ENCODE measurements at places on chromosomes 2 and 18.

DNA sequence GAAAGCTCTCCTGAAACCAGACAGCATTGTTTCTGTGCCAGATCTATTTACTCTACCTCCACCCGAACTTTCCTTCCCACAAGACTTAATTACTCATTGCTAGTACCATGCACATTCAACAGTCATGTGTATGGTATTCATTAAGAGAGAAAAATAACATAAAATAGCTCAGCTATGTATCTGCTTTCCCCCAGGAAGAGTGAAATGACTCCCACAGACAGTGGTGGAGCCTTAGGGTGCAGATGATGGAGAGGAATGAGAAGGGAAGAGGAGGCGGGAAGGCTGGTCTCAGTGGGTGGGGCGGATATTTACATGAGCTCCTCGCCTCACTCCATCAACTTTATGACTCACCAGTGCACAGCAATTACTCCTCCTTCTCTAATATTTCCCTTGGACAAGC lies 724.5 kb downstream of the EPHA4 start:
- no peak for DNase-seq

GRCh38 chr2:136448432-136448831 lies 316.9 kb upstream of the THSD7B start:
- no peak for DNase-seq

DNA sequence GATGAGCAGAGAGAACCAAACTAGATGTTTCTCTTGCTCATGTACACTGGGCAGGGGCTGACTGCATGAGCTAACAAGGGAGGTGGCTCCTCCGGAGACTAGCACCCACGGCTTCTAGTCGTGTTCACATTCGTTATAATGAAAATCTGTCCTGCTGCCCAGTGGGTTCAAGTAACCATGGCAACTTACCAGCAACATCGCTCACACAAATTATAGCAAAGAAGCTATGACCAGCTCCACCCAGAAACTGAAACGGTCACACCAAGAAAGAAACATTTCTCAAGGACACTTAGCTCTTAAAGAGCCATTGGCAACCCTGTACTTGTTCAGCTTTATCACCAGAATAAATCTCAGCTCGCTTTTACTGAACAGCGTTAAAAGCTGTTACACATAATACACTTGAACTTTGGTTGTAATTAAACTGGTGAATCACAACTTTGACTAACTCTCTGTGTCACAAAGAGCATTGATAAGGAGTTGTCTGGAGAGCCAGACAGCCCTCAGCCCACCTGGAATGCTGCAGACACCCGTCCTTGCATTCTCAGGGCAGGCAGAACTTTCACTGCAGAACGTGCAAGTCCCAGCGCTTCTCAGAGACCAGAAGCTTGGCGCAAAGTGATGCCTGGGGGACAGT lies 141.2 kb downstream of the PID1 start:
- DNase-seq, result no peak

- no peak for DNase-seq
Measured at GRCh38 chr2:64439194-64439593, 14.8 kb upstream of the LGALSL start.

- no peak for DNase-seq
Measured at GRCh38 chr2:20065885-20066602, 14.6 kb upstream of the LAPTM4A start.

DNA sequence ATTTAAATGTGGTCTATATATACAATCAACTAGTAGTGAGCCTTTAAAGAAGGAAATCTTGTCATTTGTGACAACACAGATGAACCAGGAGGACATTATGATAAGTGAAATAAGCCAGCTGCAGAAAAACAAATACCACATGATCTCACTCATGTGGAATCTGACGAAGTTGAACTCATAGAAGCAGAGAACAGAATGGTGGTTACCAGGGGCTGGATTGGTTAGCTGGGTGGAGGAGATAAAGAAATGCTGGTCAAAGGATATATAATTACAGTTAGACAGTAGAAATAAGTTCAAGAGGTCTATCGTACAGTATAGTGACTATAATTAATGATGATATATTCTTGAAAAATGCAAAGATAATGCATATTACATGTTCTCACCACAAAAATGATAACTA lies 267.9 kb downstream of the FBXO15 start:
- DNase-seq, result no peak

- no peak for DNase-seq
Measured at GRCh38 chr2:143341478-143341877, 212.3 kb downstream of the ARHGAP15 start.

- DNase-seq, result no peak
Measured at GRCh38 chr18:47677952-47678351, 252.5 kb downstream of the SMAD2 start.

- no peak for DNase-seq
Measured at GRCh38 chr2:144519934-144520731, at the start of gene ZEB2. TSS of gene ZEB2 (minus strand) at chr2:144520119. CDS start at chr2:144517350, 2,769 bp downstream.

- DNase-seq, result no peak
Measured at GRCh38 chr2:36367895-36368353, 12.3 kb downstream of the CRIM1 start.

- DNase-seq, result no peak
Measured at GRCh38 chr2:151819920-151820319, 8.3 kb downstream of the ARL5A start.

DNA sequence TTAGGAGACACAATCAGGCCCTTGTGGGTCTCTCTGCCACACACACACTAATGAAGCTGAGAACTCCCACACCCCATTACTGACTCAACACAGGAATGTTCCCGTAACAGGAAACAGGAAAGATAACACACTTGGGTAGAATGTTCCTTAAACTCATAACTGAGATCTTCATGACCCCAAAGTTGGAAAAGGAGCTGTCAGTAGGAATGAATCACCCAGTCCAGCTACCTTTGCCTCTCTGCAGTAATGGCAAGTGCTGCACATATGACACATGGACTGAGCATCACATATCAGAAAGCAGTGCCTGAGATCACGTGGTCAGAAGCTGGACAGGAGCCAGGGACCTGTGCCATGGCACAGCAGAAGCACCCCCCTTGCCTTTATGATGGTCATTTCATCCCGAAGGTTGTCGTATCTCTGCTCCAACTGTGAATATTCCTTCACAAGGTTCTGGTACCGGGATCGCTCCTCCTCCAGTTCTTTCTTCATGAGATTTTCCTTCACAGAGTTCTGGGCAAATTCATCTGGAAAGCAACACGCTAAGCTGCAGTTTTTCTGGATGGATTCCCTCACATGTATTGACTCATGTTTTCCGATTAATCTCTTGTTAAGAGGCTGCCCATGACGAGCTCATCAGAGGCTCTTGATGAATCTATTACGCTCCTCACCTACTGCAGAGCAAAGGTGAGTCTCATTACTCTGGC lies 65.4 kb upstream of the ACAA2 start:
- DNase-seq, result no peak

DNA sequence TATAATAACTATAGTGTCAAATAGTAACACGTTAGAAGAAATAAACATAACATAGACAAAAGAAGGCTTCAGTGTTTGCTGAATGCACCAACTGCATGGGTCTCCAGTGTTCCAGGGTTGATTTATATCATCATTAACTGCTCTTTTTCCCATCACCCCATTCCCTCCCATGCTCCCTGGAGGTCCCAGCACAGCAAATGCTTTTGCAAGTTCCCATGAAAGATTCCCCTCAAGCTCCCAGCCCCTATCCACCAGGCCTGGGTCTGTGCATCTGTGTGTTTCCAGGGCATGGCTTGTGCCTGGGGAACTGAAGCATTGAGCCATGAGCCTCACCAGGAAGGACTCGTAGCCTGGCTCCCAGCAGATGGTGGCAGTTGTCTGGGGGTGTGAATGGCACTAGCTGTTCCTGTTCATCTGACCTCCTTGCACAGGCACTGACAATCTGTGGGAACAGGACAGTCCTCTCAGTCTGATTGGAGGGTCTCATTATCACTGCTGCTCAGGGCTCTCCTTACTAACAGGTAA lies 164.6 kb upstream of the RMP24 start:
- DNase-seq, result no peak

DNA sequence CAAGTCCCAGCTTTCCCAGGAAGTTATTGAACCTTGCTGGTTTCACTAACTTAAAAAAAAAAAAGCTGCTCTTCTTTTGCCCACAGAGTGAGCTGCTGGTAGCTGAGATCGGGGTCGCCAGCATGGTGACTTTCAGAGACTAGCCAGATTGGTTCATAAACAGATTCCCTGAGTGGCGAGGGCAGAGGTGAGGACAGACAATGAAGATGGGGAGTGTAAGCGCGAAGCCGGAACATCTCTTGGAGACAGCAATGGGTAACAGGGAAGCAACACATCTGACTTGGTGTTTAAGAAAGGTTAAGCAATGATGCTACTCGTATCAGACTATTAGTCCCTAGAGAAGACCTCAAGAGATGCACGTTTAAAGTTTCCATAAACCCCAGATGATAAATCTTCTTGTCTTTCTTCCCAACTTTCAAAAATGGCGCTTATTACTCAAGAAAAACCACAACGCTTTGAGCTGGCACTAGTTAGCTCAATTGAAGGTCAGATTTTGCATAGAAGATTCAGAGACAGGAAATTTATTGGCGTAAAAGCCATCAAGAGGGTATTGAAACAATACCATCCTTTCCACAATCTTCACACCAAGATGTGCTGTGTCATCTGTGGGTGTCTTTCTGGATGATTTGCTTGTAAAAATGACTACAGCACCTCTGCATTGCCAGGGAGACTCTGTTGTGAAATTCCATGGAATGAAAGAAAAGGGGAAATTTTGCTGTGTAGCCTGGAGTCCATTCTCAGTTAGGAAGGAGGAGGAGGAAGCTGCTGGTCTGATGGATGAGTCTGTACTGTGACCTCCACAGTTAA lies 193.1 kb upstream of the CXCR4 start:
- no peak for DNase-seq

GRCh38 chr18:13446610-13447461 lies 228.3 kb downstream of the LDLRAD4 start:
- no peak for DNase-seq

DNA sequence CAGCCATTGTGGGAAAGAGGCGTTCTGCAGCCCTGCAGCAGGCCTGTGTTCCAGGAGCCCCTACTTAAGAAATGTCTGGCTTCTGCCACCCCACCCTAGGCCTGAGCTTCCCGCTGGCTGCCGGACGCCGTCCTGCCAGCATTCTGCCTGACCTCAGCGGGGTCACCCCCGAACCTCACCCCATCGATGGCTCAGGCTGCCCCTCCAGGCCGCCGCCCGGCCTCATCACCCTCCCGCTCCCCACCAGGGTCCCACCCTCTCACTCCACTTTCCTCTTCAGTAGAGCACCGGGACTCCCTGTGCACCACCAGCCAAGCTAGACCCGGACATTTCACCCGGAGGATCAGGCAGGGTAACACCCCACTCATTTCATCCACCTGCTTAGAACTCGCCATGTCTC lies 73.6 kb upstream of the SALL3 start:
- DNase-seq, result no peak

DNA sequence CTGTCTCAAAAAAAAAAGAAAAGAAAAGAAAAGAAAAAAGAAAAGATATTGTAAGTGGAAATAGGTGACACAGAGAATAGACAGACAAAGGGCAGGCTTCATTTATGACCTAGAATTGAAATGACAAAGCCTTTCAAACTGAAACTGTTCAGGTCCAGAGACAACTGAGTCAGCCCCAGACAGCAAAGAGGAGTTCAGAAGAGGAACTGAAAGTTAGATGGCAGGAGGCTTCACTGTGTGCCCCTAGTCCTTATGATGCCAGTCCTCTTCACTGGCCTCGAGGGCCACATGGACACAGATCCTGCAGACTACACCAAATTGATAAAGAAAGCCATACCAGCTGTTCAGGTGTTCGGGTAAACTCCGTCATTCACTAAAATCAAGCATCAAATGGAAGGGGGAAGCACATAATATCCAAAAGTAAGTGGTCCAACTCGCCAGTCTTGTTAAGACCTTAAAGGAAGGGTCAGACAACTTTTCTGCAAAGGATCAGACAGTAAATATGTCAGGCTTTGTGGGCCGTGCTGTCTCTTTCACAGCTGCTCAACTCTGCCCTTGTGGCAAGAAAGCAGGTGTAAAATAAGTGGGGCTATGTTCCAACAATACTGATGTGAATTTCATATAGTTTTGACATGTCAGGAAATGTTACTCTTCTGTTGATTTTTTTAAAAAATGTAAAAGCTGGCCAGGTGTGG lies 231.9 kb upstream of the MGAT5 start:
- DNase-seq, result no peak

GRCh38 chr18:51614967-51615571 lies 417.6 kb upstream of the MEX3C start:
- DNase-seq, result no peak

GRCh38 chr2:120628248-120628647 lies 107.4 kb upstream of the GLI2 start:
- no peak for DNase-seq

DNA sequence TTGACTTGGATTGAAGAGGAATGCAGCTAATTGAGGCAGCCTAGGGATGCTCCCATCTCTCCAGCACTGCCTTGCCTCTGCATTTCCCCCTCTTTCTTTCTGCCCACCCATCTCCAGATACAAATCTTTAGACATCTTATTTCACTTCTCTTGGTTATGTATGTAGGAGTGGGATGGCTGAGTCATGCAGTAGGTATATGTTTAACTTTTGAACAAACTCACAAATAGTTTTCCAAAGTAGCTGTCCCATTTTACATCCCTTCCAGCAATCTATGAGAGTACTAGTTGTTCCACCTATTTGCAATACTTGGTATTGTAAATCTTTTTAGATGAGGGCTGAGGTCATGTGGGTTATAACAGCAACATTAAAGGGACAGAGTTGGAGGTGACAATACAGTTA lies 329.9 kb downstream of the DYSF start:
- DNase-seq, result no peak

DNA sequence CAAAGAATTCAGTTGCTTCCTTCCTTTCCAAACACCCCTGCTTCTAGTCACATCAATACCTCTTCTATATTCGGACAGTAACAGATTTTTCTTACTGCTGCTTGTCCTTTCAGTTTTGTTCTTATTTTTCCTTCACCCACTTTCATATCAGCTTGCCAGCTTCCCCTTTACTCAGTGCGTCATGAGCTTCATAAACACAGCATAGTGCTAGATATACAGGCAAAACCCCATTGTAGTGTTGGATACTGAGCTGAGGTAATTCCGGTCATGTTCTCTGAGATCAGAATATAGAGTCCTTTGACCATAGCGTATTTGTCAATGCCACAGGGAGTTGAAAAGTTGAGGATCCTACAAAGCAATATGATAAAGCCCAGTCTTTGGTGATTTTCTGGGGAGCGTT lies 2.4 kb downstream of the FARP2 start:
- no peak for DNase-seq

- DNase-seq, result no peak
Measured at GRCh38 chr2:65501836-65502235, 69.4 kb upstream of the SPRED2 start.

GRCh38 chr2:10064932-10065772 lies 15.1 kb downstream of the CYS1 start:
- DNase-seq, result no peak

DNA sequence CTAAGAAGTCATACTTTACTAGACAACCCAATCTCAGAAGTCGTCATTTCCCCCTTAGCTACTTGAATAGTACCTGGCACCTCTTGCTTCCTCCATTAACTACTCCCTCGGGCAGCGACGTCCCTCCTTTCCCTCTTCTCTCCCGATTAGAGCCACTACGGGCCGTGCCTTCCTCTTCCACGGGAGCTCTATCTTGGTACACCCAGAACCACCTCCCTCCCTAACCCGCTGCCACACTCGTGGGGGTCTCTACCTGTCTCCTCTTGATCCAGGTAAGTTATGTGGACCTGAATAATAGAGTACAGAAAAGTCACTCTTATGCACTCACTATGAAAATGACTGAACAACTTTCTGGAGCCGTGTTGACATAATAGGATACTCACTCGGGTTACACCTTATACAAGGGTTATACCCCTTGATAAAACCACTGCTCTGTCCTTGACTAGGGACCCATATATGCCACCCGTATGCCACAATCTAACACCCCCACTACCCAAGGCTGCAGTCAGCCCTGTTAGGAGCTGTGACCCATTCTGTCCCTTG lies 595 bp upstream of the HDHD2 start:
- no peak for DNase-seq

- DNase-seq, result no peak
Measured at GRCh38 chr2:229646186-229646723, 68.1 kb downstream of the DNER start.
